Vagina (tissue), 2 donors: ENCODE measurements at places on chromosomes 1 and 21.

- no peaks in the 10 kb centered on the region for H3K4me1 ChIP-seq
- H3K36me3 ChIP-seq = no peaks in the 10 kb centered on the region
- no peak overlapping the region for H3K4me3 ChIP-seq
- no peaks in the 10 kb centered on the region for H3K27me3 ChIP-seq
- no peak overlapping the region for H3K27ac ChIP-seq
Measured at GRCh38 chr1:90753556-90753955, 36.5 kb upstream of the BARHL2 start.

DNA sequence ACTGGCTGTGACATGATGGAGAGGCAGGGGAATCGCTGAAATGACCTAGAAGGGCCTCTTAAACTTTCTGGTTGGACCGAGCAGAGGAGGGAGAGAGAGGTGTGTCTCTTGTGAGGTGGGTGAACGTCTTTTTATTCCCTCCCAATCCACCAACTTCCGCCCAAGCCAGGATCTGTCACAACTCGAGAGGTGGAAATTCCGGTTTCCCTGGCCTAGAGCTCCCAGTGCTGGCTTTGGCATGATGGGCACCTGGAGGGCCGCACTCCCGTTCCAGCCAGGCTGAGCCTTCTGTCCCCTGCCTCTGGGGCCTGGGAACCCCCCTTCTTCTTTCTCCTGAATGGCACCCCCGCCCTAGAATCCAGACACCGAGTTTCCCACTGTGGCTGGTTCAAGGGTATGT lies at the start of gene SEMA4A:
Gene SEMA4A, plus strand, starts transcription at position 224 of the 400 bp plus-strand sequence. CDS start 994 bp downstream, outside the sequence.
- H3K4me1 ChIP-seq = peaks cover 5% of the 10 kb centered on the region
- no peaks in the 10 kb centered on the region for H3K36me3 ChIP-seq
- H3K27ac ChIP-seq = peak within 1 kb of the TSS; percentile 77

- DNase-seq = no peak
- no peak overlapping the region for H3K4me3 ChIP-seq
- no peaks in the 10 kb centered on the region for H3K4me1 ChIP-seq
- H3K36me3 ChIP-seq = no peaks in the 10 kb centered on the region
- no peak overlapping the region for H3K27ac ChIP-seq
- no peaks in the 10 kb centered on the region for H3K27me3 ChIP-seq
Measured at GRCh38 chr1:116725798-116726197, 28.4 kb upstream of the CD2 start.

- no peak overlapping the region for H3K4me3 ChIP-seq
- no peaks in the 10 kb centered on the region for H3K27me3 ChIP-seq
- no peaks in the 10 kb centered on the region for H3K4me1 ChIP-seq
- H3K36me3 ChIP-seq = no peaks in the 10 kb centered on the region
- DNase-seq = no peak
Measured at GRCh38 chr1:104868794-104869193, 1119.1 kb downstream of the AMY1C start.

DNA sequence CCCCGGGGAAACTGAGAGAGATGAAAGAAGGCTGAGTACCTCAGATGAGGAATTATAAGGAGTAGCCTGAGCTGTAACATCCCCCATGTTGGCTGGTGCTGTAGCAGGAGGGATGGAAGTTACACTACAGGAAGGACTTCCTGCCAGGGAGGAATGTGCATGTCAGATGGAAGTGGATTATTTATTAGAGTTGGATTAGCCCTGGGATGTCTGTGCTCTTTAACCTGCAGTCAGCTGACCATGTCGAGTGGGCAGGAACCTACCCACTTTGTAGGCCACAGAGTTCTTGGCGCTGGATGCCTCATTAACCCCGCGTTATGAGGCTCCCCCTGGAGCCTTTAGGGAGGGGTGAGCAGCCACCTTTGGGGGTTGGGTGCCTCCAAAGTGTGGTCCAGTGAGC lies 757 bp upstream of the SEMA4A start:
- no peak for DNase-seq
- H3K27me3 ChIP-seq = no peaks in the 10 kb centered on the region
- H3K27ac ChIP-seq = no peak overlapping the region
- H3K36me3 ChIP-seq = no peaks in the 10 kb centered on the region

GRCh38 chr1:201468844-201469644 lies at the start of gene PHLDA3:
PHLDA3 (minus strand) TSS chr1:201469188; CDS start chr1:201468786, 402 bp downstream.
- no peaks in the 10 kb centered on the region for H3K27me3 ChIP-seq
- peaks cover 53% of the 10 kb centered on the region for H3K4me1 ChIP-seq
- H3K4me3 ChIP-seq = peak within 1 kb of the TSS; percentile 71
- no peak for DNase-seq
- H3K36me3 ChIP-seq = no peaks in the 10 kb centered on the region
